Activated CD4-positive, alpha-beta T cell treated with anti-CD3 and anti-CD28 coated beads, Interleukin-2, amount 50 U/mL, for 24 hours (primary cell): ENCODE measurements at places on chromosomes 2 and 18.

DNA sequence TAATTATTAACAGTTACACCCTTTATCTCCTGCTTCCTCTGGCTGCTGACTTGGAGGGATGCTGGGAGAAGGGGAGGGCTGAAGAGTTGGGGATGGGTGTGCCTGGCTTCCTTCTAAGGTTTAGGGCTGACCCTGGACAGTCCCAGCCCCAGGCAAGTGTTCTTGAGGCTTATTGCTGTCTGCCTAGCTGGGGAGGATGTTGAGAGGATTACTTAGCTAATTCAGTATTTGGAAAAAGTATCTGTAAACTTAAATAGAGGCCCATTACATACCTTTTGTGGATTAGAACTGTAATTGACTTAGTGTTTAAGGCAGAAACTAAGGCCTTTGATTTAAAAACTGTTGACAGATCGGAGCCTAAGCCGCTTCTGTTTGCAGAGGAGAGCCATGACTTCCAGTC is 67.6 kb downstream of the AGAP1 start:
- no peak for DNase-seq

- DNase-seq: no peak
Observed at GRCh38 chr18:44895176-44895798, 214.6 kb downstream of the SETBP1 start.

DNA sequence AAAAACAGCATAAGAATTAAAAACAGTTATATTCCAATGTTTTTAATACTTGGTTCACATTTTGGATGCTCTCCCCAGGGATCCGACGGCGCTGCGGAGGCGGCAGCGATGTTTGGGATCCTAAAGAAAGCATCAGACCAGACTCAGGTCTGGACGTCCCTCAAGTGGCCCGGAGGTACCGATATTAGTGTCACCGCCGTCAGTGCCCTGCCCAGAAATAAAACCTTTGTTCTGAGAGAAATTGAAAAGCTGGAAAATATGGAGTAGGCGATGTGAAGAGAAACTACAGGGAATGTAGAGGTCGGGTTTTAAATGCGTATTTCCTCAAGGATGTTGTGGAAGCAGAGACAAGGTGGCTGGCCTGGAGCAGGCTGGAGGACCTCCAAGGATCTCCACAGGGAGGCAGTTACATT is 683 bp upstream of the TBC1D8 start:
- DNase-seq: no peak

- no peak for DNase-seq
Observed at GRCh38 chr2:218392891-218393462, 6.7 kb upstream of the CTDSP1 start.

DNA sequence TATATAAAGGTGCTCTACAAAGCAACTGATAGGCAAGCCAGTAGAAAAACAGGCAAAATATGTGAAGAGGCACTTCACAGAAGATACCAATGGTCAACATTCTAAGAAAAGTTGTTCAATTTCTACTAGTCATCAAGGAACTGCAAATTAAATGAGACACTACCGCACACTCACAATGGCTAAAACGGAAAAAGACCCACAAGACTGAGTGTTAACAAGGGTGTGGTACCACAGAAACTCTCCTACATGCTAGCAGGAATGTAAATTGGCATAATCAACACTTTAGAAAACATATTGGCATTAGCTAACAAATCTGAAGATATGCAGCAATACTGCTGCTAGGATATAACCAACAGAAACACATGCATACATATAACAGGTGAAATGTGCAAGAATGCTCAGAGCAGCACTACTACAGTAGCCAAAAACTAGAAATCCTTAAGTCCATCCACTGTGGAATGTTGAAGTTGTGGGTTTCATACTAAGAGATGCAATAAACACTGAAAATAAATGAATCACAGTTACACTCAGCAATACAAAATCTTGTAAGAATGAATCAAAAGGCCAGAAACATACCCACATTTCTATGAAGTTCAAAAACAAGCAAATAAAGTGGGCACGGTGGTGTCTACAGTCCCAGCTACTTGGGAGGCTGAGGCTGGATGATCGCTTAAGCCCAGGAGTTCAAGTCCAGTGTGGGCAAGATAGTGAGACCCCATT is 9.2 kb downstream of the RNU4ATAC start:
- DNase-seq: no peak

DNA sequence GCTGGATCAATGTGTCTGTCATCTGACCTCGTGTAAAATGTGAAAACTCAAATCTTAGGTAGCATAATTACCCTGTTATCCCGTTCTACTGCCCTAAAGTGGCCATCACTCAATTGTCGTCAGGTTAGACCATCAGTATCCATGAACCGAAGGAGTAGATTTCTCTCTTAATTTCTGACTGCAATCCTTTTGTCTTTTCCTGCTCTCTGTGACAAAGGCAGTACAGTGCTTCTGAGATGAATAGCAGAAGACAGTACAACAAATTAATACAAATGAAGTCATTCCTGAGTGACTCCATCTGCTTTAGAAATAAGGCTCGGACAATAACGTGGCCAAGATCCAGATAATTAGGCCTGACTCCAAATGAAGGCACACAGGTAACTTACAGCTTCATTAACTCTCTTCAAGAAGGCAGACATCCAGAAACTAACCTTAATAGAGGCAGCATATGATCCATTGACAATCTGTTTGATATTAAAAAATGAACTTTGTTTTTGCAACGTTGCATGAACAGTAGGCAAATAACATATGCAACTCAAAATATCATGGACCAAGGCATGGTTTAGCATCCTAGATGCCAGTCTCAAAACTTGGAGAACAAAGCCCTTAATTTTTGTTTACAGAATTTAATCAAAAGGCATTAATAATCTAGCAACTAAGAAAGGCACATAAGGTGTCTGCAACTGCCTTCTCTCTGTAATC is 96.7 kb upstream of the CDH20 start:
- no peak for DNase-seq

GRCh38 chr18:13232086-13232917 is 13.7 kb downstream of the LDLRAD4 start:
- DNase-seq: no peak

- no peak for DNase-seq
Observed at GRCh38 chr2:54000524-54000923, 29.7 kb upstream of the PSME4 start.
